Neural cell (in vitro differentiated cells): ENCODE measurements at places on chromosomes 6 and 20. TPM values are rescaled to one million over a fixed set of nuclear protein-coding genes. Genes with fewer than 3 reads are reported as not detected.

Gene FAM209B
- 1.1 TPM in 1 of 2 replicates, not detected in the other for polyA plus RNA-seq

Gene CDH26
- 0.43 and 3.3 TPM in 2 replicates for polyA plus RNA-seq

Gene HUS1B
- polyA plus RNA-seq: 0.52 and 1.8 TPM in 2 replicates

Gene GNMT
- 0.30 and 0.97 TPM in 2 replicates for polyA plus RNA-seq

Gene SLC16A10
- 1.5 and 3.7 TPM in 2 replicates for polyA plus RNA-seq

Gene EFCAB8
- not detected in 2 replicates for polyA plus RNA-seq

Gene NKAIN4
- 11.2 and 18.7 TPM in 2 replicates for polyA plus RNA-seq

Gene SCRT2
- polyA plus RNA-seq: 2.5 and 3.8 TPM in 2 replicates

Gene TULP4
- polyA plus RNA-seq: 30.6 and 34.4 TPM in 2 replicates

Gene TFAP2A
- polyA plus RNA-seq: 0.78 TPM in 1 of 2 replicates, not detected in the other

Gene VIP
- polyA plus RNA-seq: 0.63 TPM in 1 of 2 replicates, not detected in the other

Gene TENT5A
- 0.47 and 0.64 TPM in 2 replicates for polyA plus RNA-seq

Gene LY6G5C
- 13.4 and 26.6 TPM in 2 replicates for polyA plus RNA-seq

Gene LGSN
- polyA plus RNA-seq: not detected in 2 replicates

Gene SPATA25
- 1.2 and 5.1 TPM in 2 replicates for polyA plus RNA-seq

Gene GRM1
- polyA plus RNA-seq: 2.8 and 2.9 TPM in 2 replicates

Gene ADAM33
- not detected in 2 replicates for polyA plus RNA-seq

Gene MOXD1
- polyA plus RNA-seq: 14.7 and 16.8 TPM in 2 replicates

Gene DYNLT2
- polyA plus RNA-seq: 1.8 and 2.8 TPM in 2 replicates

Gene CCN6
- polyA plus RNA-seq: not detected in 2 replicates

Gene HRH3
- 1.7 and 2.8 TPM in 2 replicates for polyA plus RNA-seq

Gene C20orf144
- not detected in 2 replicates for polyA plus RNA-seq

Gene RAET1L
- not detected in 2 replicates for polyA plus RNA-seq

Gene RPP21
- 109 and 116 TPM in 2 replicates for polyA plus RNA-seq

Gene DPM1
- 95.5 and 137 TPM in 2 replicates for polyA plus RNA-seq

Gene RIPOR3
- not detected in 2 replicates for polyA plus RNA-seq

Gene TBC1D20
- polyA plus RNA-seq: 25.1 and 28.4 TPM in 2 replicates

Gene PTCRA
- not detected in 2 replicates for polyA plus RNA-seq

Gene C6orf52
- polyA plus RNA-seq: 5.7 and 9.4 TPM in 2 replicates

Gene PCNA
- polyA plus RNA-seq: 149 and 165 TPM in 2 replicates

Gene GSTA1
- 0.86 TPM in 1 of 2 replicates, not detected in the other for polyA plus RNA-seq

Gene SALL4
- polyA plus RNA-seq: 1.1 and 1.4 TPM in 2 replicates

Gene BEND6
- polyA plus RNA-seq: 5.4 and 8.6 TPM in 2 replicates

Gene B3GAT2
- 4.1 and 5.6 TPM in 2 replicates for polyA plus RNA-seq

Gene OPN5
- 0.10 and 0.44 TPM in 2 replicates for polyA plus RNA-seq

Gene AKAP12
- 20.1 and 21.5 TPM in 2 replicates for polyA plus RNA-seq

Gene PLN
- polyA plus RNA-seq: not detected in 2 replicates

Gene TOX2
- polyA plus RNA-seq: 0.86 and 0.89 TPM in 2 replicates

Gene BTNL2
- not detected in 2 replicates for polyA plus RNA-seq

Gene PACSIN1
- polyA plus RNA-seq: 3.1 and 5.7 TPM in 2 replicates

Gene TMC2
- polyA plus RNA-seq: 0.11 and 0.66 TPM in 2 replicates

Gene DEFB124
- polyA plus RNA-seq: not detected in 2 replicates
